ENCODE measurements at places on chromosomes 5 and 9.

- DNase-seq: no peak
These were observed 492 bp downstream of the RABL6 start for GRCh38 chr9:136808075-136808805.

GRCh38 chr9:132858751-132859150 lies 19.3 kb downstream of the AK8 start:
- no peak for DNase-seq

DNA sequence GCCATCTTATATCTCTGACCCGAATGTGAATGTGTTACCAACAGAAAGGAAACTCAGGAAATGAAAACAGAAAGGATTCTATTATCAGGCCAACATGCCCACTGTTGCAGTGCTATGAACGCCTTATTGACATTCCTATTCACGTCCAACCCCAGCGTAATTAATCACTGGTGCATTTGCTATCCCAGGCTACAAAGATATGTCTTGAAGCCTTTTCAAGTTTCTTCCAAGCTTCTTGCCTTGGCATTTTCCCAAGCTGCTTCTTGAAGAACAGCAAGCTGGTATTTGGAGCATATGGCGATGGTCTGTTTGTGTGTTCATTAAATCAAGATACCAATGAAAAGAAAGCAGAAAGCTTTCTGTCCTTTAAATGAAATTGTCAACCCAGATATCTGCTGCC lies 579.2 kb upstream of the ZNF462 start:
- no peak for DNase-seq

- DNase-seq: no peak
These were observed 65.8 kb downstream of the SEMA6A start for GRCh38 chr5:116508835-116509234.

GRCh38 chr5:96434201-96434645 lies 1.2 kb upstream of the PCSK1 start:
- DNase-seq: no peak

DNA sequence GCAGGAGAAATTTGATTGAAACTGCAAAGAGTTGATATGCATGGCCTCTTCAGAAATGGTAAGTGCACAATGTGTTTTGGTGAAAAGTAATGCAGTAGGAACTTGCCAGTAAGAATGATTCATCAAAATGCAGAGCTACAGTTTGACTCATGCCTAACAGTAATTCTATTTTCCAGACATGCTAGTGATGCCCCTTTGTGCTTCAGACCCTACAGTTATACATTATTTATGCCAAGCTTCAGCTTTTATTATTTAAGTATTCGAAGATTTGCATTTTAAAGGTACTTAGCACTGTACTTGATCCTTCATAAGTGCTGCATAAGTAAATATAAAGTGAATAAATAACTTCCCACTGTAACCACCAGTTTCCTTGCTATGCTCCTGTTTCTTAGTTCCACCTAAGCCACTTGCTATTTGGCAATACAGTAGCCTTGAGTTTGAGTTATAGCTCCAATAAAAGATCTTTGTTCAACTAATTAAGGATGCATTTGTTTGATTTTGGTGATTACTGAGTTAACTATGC lies 3.6 kb upstream of the SPATA31E1 start:
- DNase-seq: no peak

DNA sequence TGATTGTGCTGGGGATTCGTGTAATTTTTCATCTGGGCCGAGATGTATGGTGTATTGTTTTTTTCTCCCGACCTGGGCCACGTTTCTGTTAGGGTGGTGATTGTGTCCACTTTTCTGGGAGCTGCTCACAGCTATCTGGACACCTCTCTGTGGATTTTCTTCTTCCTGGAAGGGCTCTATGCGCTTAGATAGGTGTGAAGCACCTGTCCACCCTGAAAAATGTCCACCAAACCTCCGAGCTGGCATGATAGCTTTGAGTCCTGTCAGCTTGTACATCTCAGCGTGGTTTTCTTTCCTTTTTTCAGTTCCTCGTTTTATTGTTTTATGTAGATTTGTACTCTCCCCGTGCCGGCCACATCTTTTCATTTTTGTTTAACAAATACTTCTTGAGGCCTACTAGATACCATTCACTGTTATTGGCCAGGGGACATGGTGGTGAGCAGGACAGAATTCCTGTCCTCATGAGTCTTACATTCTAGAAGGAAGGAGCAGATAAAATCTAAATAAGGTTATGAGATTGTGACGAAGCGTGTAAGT lies 1.1 kb downstream of the UGCG start:
- DNase-seq: no peak

DNA sequence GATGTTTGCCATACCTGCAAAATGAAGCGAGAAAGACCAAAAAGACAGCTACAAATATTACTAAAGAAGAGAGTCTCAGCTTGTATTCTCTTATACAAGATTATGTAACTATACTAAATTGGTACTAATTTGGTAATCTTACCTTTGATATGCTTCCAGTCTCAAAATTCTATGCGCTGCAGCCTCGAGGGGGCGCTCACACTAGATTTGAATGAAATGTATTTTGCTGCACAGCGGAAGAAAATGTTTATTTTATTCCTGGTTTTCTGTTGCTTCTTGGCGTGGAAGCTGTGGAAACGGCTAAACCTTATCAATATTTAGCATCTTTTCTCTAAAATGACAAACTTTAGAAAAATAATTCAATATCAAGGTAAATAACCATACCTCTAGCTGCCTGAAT lies 267.0 kb upstream of the NUDT12 start:
- DNase-seq: no peak

DNA sequence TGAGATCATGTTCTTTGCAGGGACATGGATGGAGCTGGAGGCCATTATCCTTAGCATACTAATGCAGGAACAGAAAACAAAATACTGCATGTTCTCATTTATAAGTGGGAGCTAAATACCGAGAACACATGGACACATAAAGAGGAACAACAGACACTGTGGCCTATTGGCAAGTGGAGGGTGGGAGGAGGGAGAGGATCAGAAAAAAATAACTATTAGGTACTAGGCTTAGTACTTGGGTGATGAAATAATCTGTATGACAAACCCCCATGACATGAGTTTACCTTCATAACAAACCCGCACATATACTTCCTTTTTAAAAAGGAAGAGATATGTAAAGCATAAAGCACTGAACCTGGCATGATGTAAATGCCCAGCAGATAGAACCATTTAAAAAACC lies 99.0 kb downstream of the MEGF10 start:
- no peak for DNase-seq

DNA sequence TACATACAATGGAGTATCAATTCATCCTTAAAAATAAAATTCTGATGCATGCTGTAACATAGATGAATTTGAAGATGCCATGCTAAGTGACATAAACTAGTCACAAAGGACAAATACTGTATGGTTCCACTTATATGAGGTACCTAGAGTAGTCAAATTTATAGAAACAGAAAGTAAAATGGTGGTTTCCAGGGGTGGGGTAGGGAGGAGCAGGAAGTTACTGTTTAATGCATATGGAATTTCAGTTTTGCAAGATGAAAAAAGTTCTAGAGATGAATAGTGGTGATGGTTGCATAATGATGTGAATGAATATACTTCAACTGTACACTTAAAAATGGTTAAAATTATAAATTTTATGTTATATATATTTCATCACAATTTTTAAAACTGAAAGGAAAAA lies 57.3 kb upstream of the FNIP1 start:
- no peak for DNase-seq

GRCh38 chr9:72695365-72695764 lies 174.0 kb downstream of the TMC1 start:
- no peak for DNase-seq

GRCh38 chr9:13705918-13706317 lies 426.4 kb upstream of the MPDZ start:
- no peak for DNase-seq

DNA sequence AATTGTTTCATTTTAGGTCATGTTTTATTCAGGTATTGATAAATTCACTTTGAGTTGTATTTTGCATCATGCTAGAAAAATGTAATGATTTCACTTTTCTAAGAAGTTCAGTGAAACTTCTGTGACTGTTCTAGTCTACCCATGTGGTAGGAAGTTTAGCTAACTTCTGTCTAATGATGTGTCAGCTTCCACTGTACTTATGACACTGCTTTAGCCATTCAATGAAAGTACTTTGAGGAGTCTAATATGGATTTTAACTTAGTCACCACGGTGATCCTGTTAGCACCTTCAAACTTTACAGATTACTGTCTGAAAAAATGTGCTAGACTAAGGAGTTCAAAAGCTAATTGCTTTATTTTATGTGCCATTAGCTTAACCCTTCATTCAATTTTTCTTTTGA lies 1510.5 kb upstream of the CDH9 start:
- no peak for DNase-seq

DNA sequence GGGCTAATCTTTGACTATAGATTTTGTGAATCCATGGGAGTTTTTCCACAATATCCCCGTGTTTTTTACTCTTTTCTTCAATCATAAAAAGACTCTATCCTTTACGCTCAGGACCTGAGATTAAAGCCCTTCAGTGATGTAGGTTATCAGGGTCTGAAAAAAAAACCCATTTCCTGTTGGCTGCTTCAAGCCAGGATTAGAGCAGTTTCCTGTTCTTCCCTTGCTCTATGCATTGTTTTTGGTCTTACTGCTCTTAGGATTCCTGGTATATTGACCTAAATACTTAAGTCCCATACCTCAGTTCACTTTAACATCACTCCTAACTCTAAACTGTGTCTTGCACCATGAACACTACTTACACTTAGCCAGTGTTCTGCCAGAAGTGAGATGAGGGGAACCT lies 319.3 kb upstream of the CHD1 start:
- no peak for DNase-seq

Measured in stimulated activated CD8-positive, alpha-beta memory T cell treated with anti-CD3 and anti-CD28 coated beads, Interleukin-4, amount 100 ng/mL, for 1 hour (primary cell).